ENCODE measurements at places on chromosomes 4 and X.

GRCh38 chrX:107777536-107777832 lies at the start of gene NCBP2L:
TSS of gene NCBP2L (plus strand) at chrX:107777733. CDS start at chrX:107794221, 16,488 bp downstream.
- DNase-seq = no peak

DNA sequence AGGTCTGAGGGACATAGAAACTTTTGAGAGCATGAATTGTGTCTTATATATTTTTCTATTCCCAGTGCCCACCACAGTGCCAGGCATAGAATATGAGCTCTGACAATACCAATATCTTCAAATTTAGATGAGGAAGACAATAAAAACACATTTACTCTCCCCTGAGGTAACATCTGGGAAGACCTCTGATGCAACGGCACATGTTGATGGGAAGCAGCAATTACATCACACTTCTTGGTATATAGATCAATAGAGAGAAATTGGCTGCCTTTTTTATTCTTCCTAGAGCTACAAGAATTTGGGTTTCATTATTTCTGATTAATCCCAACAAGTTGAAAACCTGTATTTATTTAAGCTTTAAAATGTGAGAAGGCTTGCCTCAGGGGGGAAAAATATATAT lies 67.4 kb upstream of the SMAD1 start:
- DNase-seq = no peak

DNA sequence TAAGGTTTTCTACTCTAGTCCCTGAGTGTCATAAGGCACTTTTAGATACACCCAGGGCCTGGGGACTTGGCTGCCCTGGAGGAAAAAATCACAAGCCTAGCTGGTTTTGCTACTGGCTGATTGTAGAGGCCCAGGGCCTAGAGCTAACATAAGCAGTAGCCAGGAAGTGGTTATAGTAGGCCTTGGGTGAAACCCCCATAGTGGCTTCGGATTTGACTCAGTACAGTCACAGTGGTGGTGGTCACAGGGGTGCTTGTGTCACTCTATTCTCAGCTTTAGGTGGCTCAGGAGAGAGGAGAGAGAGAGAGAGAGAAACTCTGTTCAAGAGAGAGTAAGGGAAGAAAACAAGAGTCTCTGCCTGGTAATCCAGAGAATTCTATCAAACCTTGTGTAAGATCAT lies 194.5 kb upstream of the EDA2R start:
- DNase-seq = no peak

DNA sequence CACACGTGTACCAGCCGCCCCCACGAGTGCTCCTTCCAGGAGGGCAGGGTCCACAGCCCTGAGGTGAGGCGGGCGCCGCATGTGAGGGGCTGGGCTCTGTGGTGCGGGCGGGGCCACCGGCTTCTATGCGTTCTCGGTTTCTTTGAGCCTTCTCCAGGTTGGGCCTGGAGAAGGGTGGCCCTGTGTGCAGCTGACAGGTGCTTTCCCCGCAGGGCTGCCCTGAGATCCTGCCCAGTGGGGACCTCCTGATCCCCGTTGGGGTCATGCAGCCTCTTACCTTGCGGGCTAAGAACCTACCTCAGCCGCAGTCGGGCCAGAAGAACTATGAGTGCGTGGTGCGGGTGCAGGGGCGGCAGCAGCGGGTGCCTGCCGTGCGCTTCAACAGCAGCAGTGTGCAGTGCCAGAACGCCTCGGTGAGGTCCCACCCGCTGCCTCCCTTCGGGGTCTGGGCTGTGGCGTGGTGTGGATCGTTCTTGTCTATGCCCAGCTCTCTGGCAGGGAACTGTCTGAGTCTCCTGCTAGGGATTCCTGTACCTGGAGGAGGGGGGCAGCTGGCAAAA lies 6.8 kb downstream of the PLXNA3 start:
- no peak for DNase-seq

- DNase-seq = no peak
Measured at GRCh38 chr4:95985791-95986550, 146.1 kb downstream of the PDHA2 start.

DNA sequence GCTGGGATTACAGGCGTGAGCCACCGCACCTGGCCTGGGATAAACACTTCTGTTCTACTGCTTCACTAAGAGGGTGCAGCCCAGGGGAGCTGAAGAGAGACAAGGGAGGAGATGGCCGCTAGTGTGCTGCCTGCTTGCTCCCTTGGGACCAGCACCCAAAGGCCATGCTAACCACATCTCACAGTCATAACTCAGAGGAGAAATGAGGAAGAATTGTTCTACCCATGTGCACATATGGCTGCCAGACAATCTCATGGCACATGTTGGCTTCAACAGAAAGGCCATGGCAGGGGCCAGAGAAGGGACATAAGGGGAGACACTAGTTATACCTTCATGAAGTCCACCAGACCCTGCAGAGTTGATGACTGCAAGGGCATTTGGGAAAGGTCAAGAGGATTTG lies 22.4 kb downstream of the CLDN22 start:
- DNase-seq = no peak

DNA sequence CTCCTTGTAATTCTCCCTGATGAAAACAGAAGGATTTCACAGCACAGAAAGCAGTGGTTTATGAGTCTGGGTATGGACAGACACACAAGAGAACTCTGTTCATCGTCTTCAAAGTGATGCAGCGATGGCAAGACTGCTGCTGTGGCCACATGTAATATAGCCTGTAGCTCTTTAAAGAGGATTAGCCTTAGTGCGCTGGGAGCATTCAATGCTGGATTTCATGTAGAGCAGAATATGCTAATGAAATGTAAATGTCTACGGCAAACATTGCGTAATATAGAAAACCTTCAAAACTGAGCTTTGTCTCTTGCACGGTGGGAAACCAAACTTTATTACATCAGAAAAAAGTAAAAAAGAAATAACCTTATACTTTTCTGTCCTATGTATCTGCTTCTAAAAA lies 42.9 kb downstream of the ALPK1 start:
- no peak for DNase-seq

GRCh38 chrX:128928636-128929035 lies 594.7 kb downstream of the SMARCA1 start:
- DNase-seq = no peak

DNA sequence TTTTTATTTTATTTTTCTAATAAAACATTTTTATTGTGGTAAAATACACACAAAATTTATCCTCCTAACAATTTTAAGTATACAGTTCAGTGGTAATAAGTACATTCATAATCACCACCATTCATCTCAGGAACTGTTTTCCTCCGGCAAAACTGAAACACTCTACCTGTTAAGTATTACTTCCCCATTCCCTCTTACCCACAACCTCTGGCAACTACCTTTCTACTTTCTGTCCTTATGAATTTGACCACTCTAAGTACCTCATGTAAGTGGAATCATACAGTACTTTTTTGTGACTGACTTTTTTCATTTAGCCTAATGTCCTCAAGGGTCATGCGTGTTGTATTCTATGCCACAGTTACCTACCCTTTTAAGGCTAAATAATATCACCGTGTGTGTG lies 21.1 kb upstream of the HSFX4 start:
- no peak for DNase-seq

GRCh38 chr4:37892641-37893040 lies 1.8 kb downstream of the TBC1D1 start:
- peak; percentile 38 for DNase-seq

GRCh38 chr4:158906073-158906472 lies 137.2 kb downstream of the FNIP2 start:
- no peak for DNase-seq

- DNase-seq = no peak
Measured at GRCh38 chr4:138445098-138445497, 202.9 kb upstream of the SLC7A11 start.

DNA sequence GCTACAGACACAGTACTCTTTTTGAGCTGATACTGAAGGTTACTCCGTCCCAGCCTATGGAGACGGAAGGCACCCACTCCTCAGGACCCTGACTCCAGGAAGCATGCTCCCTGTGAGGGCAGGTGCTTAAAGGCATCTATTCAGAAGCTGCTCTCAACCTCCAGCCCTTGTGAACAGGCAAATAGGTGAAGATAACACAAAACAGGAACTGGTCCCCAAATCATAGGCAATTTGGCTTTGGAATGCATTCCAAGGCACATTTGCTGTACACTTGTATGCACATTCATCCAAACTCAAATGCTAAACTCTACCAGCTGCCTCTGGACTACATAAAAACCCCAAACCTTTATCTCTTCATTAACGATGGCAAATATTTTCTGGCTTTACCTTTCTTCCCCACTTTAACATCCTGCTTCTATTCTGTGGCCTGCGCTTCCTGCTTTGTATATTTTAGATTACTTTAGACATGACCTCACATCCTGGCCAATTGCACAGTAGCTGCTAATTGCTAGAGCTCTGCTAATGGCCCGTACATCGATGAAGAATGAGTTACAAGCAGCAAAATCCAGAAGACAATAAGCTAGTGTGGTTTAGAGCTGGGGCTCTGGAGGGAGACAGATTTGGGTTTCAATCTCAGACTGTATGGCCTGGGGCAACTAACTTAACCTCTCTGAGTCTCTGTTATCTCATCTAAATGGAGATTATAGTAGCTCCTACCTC lies 3.2 kb downstream of the SEL1L3 start:
- no peak for DNase-seq

- no peak for DNase-seq
Measured at GRCh38 chr4:124946696-124947095, 234.2 kb upstream of the ANKRD50 start.

GRCh38 chr4:37615720-37616063 lies 70.5 kb downstream of the RELL1 start:
- no peak for DNase-seq

GRCh38 chrX:130119312-130119898 lies 9.1 kb upstream of the ELF4 start:
- no peak for DNase-seq

GRCh38 chrX:110060317-110060716 lies 57.4 kb downstream of the TMEM164 start:
- DNase-seq = no peak

DNA sequence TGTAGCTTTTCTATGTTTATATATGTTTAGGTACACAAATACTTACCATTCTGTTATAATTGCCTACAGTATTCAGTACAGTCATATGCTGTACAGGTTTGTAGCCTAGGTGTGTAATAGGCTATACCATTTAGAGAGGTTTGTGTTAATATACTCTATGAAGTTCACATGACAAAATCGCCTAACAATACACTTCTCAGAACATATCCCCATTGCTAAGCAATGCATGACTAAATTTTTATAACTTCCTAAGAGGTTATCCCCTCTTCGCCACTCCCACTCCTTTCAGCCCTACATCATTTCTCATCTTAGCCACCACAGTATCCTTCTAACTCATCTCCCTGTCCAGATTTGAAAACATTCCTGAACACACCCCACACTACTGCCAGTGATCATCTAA lies 83.7 kb upstream of the ZCCHC13 start:
- DNase-seq = no peak

DNA sequence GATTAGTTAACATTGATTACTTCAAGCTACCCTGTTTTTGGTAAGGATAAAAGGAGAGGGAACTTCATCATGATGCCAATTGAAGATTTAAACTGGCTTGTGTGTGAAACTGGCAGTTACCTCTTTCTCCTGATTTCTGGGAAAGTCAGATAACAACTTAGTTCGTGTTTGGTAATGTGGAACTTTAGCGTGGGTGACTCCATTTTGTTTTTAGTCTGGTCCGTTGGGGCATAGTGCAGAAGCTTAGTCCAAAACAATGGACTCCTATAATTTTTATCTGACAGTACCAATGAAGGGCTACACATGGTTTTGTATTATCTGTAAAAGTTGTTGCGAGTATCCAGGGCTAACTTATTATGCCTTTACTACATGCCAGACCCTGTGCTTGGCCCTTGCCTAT lies 294.9 kb downstream of the GUCY2F start:
- DNase-seq = no peak

GRCh38 chr4:52659722-52660261 lies 691 bp upstream of the USP46 start:
- DNase-seq = peak; percentile 68

DNA sequence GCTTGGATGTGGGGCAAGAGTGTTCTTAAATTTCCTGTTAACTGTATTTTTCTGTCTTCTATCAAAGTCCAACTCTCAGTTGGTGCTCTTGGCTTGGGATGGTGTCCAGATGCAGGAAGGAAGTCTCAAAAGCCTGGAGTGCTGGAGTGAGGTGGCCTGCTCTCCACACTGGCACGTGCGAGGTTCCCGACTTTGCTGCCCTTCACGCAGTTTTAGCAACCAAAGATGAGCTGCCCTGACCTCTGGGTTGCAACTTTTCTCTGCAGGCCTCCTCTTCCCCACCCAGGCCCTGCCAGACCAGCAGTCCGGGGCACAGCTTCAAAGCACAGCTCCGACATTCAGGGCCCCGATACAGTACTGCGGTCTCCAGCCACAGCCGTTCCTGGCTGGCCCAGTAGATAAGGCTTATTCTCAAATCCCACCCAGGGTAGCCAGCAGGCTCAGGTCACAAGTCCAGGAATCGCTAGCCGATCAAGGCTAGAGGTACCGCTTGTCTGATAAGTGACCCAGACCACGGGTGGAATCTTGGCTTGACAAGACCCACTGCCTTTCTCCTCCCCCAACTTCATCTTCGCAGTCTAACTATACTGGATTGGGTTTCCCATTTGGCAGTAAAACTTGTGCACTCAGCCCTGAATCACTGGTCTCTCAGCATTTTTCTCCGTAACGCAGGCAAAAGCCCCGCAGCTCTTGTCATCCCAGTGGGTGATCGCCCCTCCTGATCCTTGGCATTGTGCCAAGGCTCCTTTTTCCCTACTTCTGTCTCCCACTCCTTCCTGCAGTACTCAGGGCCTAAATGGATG lies 21.8 kb upstream of the JADE1 start:
- no peak for DNase-seq

- DNase-seq = no peak
Measured at GRCh38 chrX:101450085-101450484, 35.2 kb upstream of the ARMCX4 start.

DNA sequence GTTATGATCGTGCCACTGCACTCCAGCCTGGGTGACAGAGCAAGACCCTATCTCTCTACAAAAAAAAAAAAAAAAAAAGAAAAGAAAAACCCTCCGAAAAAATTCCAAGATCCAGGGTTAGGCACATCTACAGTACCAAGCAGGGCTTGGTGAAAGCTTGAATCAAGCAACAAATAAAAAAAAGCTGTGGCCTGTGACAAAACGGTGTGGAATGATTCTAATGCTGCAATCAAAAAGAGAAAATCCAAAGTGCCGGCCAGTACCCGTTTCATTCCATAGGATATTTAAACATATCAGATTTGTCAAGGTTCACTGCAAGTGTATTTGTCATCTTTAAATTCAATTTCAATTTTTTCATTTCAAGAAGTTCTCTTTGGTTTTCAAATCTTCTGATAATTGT lies 20.5 kb downstream of the RWDD4 start:
- DNase-seq = no peak

GRCh38 chr4:40546506-40546905 lies 83.2 kb downstream of the RBM47 start:
- peak; percentile 75 for DNase-seq

GRCh38 chr4:186759990-186760389 lies 36.3 kb upstream of the FAT1 start:
- no peak for DNase-seq

- no peak for DNase-seq
Measured at GRCh38 chr4:84814094-84814750, 152.3 kb downstream of the WDFY3 start.

DNA sequence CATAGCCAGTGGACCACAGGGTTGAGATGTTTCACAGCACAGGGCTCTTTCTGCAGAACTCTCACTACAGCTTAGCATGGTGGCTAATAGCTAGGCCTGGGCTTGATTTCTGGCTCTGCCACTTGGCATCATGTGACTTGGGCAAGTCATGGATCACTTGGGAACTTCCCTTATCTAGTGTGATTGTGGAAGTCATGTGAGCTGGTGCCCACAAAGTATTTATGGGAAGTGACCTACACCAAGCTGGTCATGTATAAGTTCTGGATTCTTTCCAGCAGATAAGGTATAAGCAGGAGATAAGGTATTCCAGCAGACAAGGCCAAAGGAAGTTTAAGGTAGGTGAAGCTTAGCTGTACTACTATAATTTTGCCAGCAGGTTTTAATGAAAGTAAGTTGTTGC lies 61.0 kb downstream of the REELD1 start:
- DNase-seq = no peak
